ENCODE measurements at places on chromosomes 2 and 18.

DNA sequence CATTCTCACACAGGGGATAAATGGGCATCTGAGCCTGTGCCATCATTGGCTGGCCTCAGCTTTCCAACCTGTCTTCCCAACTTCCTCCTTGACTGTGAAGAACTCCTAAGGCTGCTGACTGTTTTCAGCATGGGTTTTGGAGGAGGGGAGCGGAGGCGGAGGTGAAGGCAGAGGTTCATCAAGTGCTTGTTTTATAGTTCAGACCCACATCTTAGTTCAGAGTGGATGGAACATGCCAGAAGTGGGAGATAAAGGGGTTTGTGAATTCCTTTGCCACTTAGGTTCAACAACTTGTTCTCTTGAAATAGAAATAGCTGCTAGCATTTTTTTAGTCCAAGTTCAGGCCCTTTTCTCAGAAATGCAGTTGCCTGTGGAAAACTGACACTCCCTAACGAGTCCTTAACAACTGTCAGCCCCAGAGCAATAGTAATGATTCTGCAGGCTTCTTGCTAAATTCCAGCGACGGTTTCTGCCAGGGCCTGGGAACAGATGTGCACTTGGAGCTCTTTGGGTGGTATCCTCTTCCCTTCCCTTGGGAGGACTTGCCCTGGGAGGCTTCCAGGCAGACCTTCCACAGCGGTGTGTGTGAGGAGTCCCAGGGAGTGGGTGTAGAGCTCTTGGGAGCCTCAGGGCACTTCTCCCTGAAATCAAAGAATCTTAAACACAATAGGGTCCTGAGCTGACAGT, 30.1 kb upstream of the ITGA6 start:
- DNase-seq: no peak

GRCh38 chr18:10713409-10713808, 187.6 kb downstream of the NAPG start:
- no peak for DNase-seq

GRCh38 chr2:151730262-151730975, 3.9 kb downstream of the NEB start:
- no peak for DNase-seq

DNA sequence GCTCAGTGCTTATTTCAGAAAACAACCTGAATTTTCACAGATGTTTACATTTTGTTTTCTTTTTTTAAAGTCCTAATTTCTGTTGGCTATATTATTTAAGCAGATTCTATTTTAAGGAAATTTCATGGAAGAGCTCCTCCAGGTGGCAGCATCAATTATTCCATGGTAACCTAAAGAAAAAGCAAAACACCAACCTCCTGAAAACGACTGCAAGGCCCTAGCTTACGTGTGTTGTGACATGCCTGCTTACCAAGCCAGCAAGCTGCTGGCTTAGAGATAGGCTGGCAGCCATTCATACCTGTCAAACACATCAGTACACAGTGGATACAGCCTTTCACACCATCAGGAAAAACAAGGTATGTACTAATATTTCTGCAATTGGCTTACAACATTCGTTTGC, 64.9 kb downstream of the LPIN2 start:
- DNase-seq: peak; percentile 23

DNA sequence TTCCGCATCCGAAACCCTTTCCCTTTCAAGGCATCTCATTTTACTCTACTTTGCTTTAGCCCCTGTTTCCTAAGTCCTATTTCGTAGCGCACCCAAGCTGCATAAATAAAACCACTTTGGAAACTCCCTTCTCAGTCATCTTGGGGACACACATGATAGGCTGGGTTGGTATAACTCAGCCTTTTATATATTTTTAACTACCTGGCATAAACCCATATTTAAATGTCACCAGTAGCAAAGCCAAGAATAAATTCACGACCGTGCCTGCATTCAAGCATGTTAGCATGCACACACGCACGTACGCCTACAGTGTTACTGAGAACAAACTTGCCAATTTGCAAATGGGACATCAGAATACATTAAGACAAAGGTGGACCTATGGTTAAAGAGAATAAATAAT, 564.7 kb upstream of the PIK3C3 start:
- no peak for DNase-seq

GRCh38 chr2:61537950-61538199, 281 bp downstream of the XPO1 start:
- DNase-seq: no peak

DNA sequence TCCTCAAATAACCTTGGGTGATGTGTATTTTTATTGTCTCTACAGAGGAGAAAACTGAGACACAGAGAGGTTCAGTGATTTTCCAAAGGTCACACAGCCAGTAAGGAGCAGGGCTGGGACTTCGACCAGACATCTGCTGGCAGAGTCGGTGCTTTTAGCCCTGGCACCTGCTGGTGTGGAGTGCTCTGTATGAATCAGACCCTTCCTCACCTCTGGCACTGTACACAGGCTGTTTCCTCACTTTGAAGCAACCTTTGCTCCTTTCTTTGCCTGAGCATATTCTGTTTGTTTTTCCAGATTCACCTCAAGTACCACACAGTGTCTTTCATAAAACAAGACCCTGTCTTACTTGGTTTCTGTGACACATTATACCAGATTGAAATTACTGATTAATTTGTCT, 107.9 kb downstream of the DPP10 start:
- DNase-seq: no peak

All from CD4-positive, alpha-beta T cell treated with Interleukin-6 for 4 hours (primary cell).